ENCODE measurements at places on chromosomes 5 and 9.

DNA sequence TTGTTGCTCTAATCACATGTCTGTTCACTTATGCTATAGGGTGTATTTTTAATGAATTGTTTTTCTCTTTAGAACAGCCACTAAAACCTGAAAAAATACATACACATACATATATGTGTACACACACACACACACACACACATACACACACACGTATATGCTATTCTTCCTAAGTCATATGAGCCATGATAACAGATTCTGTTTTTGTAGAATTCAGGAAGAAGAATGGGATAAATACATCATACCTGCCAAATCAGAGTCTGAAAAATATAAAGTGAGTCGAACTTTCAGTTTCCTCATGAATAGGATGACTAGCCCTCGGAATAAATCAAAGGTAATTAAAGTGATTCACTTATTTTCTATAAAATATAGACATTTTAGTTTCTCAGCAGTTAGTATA lies 231.4 kb downstream of the ARHGEF28 start:
- no peak for DNase-seq

DNA sequence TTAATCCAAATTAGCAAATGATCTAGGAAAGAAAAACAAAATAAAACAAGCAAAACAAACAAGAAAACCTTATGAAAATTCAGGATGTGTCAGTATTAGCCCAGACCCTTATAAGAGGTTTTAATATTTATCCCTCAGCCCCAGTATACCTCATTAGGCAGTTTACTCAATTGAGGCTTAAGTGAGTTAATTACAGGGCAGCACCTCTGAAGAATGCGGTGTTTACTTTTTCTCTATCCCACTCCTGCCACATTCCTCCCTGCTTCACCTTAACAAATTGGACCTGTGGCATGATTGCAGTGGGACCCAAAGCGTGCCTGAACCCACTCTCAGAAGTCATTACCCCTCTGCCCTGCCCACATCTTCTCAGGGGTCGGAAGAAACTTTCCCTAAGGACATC lies 67.1 kb downstream of the SIL1 start:
- DNase-seq: no peak

GRCh38 chr5:41835645-41836044 lies 34.6 kb downstream of the OXCT1 start:
- peak; percentile 66 for DNase-seq

DNA sequence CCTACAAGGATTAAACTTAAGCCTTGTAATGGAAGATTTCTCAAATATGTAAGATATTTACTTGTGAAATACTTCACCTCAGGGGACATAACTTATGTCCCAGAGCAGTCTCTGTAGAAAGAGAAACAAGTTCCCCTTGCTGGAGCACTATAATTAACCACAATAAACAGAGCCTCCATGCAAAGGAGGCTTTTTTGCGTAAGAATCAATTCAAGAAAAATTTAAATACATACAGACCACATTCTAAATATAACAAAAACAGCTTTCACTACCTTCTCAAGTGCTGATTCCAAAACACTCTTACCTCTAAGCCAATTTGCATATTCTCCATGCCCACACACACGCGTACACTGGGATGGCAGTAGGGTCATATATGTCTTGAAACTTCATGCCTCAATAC lies 30.7 kb upstream of the CCNB1 start:
- no peak for DNase-seq

GRCh38 chr5:93604644-93605515 lies 21.9 kb downstream of the NR2F1 start:
- no peak for DNase-seq

- no peak for DNase-seq
These were observed 39.8 kb downstream of the F2RL2 start for GRCh38 chr5:76583163-76584047.

All from AG09309 (cell line).